CD4-positive, alpha-beta T cell treated with Interleukin-6 at 100 ng/mL for 8 hours (primary cell): ENCODE measurements at places on chromosomes 7 and 10.

DNA sequence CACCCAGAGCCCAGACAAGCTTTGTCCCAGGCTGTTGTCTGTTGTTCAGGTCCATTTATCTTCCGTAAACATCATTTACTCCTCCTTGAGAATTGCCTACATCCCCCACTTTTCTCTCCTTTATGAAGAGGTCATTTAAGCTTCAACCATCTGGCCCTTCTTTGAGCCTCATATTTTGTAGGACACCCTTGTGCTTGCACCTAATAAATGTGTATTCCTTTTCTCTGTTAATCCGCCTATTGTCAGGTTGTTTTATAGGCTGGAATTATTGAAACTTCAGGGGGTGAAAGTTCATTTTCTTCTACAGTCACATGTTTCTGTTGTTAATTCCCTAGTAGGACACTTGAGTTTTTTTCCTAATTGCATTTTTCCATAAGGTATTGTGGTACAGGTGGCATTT is 19.6 kb upstream of the CTTNBP2 start:
- DNase-seq = no peak

- DNase-seq = no peak
These were observed 3.5 kb downstream of the PTTG1IP2 start for GRCh38 chr7:90472805-90473540.

GRCh38 chr10:90227786-90228185 is 526.4 kb downstream of the KIF20B start:
- DNase-seq = no peak

GRCh38 chr10:90589825-90590224 is 268.0 kb downstream of the HTR7 start:
- no peak for DNase-seq

GRCh38 chr7:18421297-18422002 is 74.1 kb upstream of the HDAC9 start:
- DNase-seq = no peak

GRCh38 chr7:120725376-120726039 is 132.4 kb downstream of the TSPAN12 start:
- no peak for DNase-seq

- no peak for DNase-seq
These were observed 105.5 kb downstream of the POLL start for GRCh38 chr10:101482568-101482967.

- no peak for DNase-seq
These were observed 19.7 kb downstream of the ADCY1 start for GRCh38 chr7:45593877-45594276.

- DNase-seq = no peak
These were observed 29.7 kb upstream of the PAX2 start for GRCh38 chr10:100715445-100716385.

GRCh38 chr10:122854648-122855047 is 9.0 kb upstream of the CUZD1 start:
- no peak for DNase-seq

- no peak for DNase-seq
These were observed 53.4 kb downstream of the ALOX5 start for GRCh38 chr10:45427262-45427969.

DNA sequence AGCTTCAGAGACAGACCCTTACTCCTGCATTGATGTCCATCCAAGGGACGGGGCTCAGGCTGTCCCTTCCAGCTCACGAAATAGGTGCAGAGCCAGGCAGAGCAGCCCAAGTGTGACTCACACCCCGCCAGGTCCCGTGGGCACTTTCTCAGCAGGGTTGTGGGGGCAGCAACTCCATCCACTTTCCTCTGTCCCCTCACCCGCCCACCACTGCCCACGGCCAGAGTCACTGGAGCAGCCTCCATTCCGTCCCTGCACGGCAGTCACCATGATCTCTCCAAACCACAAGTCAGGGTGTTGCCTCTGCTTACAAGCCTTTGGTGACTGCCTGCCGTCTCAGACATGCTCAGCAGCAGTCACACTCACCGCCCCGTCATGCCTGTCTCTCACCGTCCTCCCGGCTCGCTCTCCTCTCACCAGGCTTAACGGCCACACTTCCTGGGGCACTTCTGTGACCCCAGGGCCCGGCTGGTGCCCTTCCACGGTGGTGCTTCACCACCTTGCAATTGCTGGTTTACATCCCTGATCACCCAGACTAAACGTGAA is 39.3 kb downstream of the CALML3 start:
- peak; percentile 64 for DNase-seq

- DNase-seq = no peak
These were observed 112.0 kb downstream of the TRRAP start for GRCh38 chr7:98990356-98990755.

- DNase-seq = no peak
These were observed 428.0 kb upstream of the TPK1 start for GRCh38 chr7:145263886-145264285.

DNA sequence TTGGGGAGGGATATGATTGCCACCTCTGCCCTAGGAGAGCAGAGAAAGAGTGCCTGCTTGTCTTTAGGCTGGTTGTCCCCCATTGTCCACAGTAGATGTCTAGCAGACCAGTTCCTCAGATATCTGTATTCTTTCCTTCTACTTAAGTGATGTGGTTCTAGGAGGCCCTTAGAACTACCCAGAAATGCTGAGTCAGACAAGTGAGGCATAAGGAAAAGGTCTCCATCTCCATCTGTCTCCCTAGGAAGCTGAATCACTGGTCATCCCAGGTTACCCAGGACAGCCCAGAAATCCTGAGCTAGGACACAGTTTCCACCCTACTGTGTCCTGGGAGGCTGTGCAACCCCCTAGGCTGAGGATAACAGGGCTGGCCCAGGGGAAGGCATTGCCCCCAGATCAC is 93.4 kb upstream of the INHBA start:
- DNase-seq = no peak

DNA sequence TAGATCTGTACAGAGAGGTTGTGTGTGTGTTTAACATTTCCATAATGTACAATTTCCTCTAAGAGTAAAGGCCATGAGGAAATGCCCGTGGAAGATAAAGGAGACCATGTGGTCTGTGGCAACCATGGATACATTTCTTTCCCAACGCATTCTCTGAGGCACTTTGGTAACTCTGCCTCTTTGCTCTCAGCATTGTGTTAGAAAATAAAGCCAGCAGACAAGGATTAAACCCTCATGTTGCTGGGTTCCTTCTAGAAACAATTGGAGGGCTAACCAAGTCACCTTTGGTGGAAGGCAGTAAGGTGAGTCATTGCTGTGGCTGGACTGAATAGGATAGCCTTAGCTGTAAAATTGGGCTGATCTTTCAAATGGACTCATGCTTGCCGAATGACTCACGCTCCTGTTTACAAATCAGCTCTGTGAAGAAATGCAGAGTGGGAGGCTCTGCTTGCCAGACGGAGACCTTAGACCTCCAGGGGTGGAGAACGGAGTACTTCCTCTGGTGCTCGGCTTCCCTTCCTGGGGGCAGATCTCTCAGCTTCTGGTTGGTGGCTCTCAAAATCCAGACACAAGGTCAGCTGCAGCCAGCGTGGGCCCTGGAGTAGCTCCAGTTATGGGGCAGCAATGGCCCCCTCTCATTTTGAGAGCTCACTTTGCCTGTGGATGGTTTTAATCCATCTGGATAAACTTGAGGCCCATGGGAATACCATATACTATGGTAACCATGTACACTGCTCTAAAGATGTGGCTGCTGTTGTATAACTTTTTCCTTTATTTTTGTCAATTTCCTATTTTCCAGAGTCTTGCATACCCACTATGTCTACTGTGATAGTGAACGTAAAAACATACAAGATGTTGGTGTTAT is 137.3 kb downstream of the TCF7L2 start:
- DNase-seq = no peak

DNA sequence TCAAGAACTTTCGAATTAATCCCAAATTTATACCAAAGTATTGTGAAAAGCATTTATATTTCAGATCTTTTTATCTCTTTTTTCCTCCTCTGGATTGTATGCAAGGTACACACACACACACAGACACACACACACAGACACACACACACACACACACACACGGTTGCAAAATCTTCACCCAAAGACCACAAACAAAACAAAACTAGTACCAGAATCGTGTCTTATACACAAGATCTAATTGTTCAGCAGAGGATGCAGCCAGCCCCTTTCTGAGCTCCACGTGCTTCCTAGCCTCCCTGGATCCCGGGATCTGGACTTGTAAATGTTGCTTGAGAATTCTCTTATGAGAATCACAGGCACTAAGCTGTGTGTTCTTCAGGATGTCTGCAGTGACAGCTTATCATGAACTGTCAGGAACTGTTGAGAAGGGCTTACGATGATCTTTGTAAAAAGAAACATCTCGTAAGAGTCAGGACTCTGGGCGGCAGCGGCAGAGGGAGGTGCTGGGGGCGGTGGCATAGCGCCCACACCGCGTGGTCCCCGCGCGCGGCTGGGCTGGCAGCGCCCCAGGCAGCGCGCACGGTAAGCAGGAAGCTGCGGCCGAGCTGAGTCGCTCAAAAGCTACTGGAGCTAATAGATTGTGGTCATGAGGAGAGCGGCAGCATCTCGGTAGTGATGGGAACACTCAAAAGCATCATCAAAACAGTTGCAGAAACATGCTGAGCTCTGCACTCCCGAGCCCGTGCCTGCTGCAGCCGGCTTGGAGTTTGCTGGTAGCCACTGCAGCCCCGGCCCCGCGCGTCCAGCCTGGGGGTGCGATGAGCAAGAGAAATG is 277.6 kb downstream of the GATA3 start:
- peak; percentile 92 for DNase-seq

- DNase-seq = peak; percentile 27
These were observed 426 bp downstream of the SYPL1 start for GRCh38 chr7:106111655-106112117.

DNA sequence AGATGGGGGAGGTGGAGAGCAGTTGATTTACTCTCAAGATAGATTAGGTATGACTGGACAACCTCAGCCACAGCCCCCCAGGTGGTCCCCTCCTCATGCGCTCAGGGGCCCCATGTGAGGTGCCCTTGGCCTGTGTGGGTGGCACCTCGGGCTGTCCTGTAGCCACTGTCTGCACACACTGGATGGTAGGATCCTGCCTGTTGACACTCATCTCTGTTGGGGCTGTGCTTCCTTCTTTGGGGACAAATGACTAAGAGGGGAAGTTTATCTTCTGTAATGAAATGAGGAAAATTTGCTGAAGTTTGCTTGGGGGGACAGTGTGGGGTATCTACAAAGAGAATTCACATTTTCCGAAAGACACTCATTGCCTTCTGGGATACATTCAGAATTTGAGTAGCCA is 53.6 kb upstream of the ANTXRL start:
- DNase-seq = no peak

DNA sequence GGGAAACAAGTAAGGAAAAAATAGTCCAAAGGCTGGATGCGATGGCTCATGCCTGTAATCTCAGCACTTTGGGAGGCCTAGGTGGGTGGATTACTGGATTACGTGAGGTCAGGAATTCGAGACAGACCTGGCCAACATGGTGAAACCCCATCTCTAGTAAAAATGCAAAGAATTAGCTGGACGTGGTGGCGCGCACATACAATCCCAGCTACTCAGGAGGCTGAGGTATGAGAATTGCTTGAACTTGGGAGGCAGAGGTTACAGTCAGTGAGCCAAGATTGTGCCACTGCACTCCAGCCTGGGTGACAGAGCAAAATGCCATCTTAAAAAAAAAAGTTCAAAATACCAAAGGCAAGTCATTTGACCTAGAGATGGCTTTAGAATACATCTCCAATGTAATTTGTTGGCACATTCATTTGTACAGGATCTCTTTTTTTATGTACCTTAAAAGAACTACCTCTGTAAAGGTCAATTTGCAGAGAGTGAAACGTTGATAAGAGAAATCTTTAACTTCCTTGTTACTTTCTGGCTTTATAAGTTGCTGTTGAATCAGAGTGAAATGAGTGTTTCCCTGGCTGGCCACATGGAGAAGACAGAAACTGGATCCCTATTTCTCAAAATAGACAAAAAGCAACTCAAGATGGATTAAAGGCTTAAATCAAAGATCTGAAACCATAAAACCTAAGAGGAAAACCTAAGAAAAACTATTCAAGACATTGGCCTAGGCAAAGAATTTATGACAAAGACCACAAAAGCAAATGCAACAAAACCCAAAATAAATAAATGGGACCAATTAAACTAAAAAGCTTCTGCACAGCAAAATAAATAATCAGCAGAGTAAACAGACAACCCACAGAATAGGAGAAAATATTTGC is 260.7 kb downstream of the KLF6 start:
- no peak for DNase-seq

- no peak for DNase-seq
These were observed 620.6 kb upstream of the ANKRD30A start for GRCh38 chr10:36504758-36505157.

- peak; percentile 68 for DNase-seq
These were observed 18.3 kb upstream of the HBP1 start for GRCh38 chr7:107150375-107151073.

- DNase-seq = no peak
These were observed 30.3 kb downstream of the ADCYAP1R1 start for GRCh38 chr7:31082447-31082846.

DNA sequence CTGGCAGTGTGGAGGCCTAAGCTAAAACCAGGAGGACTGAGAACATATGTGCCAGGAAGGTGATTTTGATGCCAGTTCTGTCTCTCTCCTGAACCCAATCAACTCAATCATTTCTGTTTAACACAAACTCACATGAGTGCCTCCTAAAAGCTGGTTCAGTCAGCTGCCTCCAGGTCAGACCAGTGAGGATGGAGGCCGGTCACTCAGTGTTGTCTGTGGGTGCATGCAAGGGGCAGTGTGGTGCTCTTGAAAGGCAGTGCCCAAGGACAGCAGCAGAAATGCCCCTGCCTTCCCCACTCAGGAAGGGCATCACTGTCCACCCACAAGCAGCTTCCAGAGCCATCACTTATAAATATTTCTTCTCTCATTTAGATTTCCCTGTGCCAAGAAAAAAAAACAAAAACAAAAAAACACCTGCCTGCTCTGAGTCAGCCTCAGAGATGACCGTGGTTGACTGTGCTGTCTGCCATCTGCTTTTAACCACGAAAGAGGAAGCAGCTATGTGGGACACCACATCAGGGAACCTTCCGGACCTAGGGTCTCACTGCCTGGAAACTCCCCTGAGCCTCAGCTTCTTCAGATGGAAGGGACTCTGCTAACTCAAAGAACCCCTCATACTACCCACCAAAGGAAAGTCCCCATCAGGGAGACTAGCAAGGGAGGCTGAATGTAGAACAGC is 39.1 kb downstream of the VOPP1 start:
- DNase-seq = peak; percentile 82

DNA sequence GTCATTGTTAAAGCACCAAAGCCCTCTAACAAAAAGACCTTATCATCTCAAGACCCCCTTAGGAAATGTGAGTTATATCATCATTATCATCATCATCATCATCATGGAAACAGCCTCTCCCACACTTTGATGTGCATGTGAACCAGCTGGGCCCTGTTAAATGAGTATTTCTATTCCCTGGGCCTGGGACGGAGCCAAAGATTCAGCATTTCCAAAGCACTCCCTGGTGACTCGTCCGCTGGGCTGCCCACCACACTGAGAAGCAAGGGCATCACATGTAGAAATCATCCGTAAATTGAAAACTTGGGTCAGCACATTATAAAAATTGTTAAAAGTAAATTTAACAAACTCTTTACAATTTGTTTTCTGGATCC is 88.6 kb downstream of the PTPRN2 start:
- DNase-seq = no peak
